T-helper 17 cell (primary cell): ENCODE measurements at places on chromosomes 16 and 17.

DNA sequence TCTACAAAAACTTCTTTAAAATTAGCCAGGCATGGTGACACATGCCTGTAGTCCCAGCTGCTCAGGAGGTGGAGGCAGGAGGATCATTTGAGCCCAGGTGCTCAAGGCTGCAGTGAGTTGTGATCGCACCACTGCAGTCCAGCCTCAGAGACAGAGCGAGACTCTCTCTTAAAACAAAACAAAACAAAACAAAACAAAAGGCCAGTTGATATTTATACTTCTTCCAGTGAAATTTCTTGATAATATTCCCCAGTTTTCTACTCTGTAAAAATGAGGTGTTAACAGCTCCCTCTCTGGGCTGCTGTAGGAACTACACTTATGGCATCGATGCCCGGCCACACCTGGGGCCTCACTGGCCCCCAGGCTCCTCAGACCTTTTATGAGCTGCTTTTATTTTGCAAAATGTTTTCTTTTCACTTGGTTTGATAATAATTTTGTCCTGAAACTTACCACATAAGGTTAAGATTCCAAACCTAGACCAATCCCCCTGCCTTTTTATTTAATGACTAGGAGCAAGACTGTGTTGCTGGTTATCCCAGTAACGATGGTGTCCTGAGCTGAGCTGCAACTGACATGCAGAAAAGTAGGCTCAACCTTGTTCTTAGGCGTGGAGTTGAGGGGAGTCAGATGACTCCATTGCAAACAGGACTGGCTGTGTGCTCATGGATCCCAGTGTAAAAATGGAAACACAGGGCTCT is 17.6 kb downstream of the MAPK8IP3 start:
- no peak for DNase-seq

DNA sequence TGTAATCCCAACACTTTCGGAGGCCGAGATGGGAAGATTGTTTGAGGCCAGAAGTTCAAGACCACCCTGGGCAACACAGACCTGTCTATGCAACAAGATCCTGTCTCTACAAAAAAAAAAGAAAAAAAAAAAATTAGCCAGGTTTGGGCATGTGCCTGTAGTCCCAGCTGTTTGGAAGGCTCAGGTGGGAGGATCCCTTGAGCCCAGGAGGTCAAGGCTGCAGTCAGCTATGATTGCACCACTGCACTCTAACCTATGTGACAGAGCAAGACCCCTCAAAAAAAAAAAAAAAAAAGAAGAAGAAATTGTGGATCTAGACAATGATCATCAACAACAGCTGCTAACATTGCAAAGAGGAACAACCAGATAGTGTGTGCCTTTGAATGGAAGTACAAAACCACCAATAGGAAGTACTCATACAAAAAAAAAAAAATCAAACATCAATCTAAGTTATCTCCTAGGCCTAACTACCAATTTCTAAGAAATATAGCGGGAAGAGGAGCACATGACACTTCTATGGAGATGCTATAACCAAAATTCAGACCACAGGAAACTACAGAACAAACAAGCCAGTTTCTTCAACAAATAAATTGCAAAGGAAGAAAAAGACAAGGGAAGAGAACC is 258.7 kb downstream of the MRTFB start:
- DNase-seq = no peak

DNA sequence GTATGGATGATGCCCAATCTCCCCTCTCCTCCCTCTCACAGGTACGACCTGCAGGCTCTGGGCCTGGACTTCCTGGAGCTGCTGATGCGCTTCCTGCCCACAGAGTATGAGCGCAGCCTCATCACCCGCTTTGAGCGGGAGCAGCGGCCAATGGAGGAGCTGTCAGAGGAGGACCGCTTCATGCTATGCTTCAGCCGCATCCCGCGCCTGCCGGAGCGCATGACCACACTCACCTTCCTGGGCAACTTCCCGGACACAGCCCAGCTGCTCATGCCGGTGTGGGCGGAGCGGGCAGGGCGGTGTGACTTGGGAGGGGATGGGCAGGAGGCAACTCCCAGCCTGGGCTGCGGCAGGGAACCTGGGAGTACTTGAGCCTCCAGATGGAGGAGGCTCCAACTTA is 18.1 kb downstream of the SPATA32 start:
- DNase-seq = no peak

- DNase-seq = no peak
Measured at GRCh38 chr16:49003022-49003421, 278.6 kb downstream of the CBLN1 start.
